Peyer's patch (tissue), 4 donors: ENCODE measurements at places on chromosomes 5 and 9. TPM values are rescaled to one million over a fixed set of nuclear protein-coding genes. Genes with fewer than 3 reads are reported as not detected.

GRCh38 chr9:34125681-34126206 is 754 bp downstream of the DCAF12 start:
- no peak for DNase-seq

- DNase-seq: no peak
These were observed 435.3 kb downstream of the CYLC2 start for GRCh38 chr9:103430469-103430868.

DNA sequence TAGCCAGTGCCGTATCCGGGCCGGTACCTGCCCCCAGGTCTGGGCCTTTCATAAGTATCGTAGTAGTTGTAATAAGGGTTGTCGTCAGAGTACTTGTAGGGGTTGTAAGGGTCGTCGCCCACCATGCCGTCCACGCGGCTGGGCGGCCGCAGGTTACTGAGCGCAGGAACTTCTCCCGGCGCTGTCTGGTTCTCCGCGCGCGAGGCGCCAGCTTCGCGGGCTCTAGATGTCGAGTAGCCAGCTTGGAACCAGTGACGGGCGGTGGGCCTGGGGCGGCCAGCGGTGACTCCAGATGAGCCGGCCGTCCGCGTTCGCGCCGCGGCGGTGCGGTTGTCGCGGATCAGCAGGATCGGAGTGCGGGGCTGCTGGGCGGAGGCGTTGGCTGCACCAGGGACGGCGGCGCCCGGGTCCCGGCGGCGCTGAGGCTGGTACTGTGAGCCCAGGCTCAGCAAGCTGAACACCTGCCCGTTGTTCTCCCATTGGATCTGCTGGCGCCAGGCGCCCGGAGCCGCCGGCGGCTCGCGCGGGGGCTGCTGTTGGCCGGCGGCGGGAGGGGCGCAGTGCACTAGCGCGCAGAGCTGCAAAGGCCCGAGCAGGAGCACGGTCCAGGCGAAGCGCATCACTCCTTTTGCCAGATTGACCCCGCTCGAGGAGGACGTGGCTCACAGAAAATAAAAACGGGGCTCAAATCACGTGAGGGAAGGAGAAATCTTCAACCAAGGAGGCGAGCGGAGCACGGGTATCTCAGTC is 518 bp downstream of the LOX start:
- no peak for DNase-seq

- DNase-seq: no peak
These were observed 83.3 kb downstream of the SUSD1 start for GRCh38 chr9:112091810-112092209.

GRCh38 chr9:16281707-16282106 is 588.8 kb downstream of the BNC2 start:
- no peak for DNase-seq

DNA sequence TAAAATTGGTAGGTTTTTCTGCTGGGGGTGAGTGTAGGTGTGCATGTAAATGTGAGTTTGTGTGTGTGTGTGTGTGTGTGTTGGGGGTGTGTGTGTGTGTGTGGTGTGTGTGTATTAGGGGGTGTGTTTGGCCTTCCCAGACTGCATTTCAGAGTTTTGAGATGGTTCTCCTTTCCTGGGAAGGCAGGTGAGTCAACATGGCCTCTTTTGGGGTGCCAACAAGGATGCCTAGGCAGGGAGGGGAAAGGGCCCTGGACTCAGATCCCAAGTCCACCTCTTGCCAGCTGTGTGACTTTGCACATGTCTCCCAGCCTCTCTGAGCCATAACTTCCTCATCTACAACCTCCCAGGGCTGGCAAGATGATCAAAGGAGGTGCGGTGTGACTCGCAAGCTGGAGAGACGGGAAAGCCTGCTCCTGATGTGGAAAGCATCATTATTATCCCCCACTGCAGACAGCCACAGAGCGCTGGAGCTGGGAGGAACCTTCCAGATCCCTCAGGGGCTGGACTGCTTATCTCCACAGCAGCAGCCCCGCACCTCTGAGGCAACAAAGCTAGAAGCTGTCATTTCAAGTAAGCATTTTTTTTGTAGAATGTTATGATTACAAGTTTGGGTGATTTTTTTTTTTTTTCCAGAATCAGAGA is 63.5 kb upstream of the TBC1D2 start:
- no peak for DNase-seq

- no peak for DNase-seq
These were observed 1.6 kb upstream of the CCDC69 start for GRCh38 chr5:151225475-151225874.

DNA sequence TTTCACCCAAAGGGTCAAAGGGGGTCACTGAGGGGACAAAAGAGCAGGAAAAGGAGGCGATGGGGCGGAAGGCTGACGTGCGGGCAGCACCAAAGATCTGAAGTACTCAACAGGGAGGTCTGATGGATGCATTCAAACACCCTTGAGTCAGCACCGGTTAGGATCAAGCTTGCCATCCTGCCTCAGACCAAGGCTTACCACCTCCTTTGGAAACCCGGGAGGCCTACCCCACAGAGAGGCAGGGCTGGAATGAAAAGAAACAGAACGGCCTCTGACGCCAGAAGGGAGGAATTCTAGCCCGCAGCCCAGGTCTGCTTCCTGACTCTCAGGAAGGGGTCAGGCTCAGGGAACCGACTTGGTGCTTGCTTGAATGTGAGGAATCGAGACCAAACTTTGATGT is 125.6 kb downstream of the PAPPA start:
- DNase-seq: no peak

DNA sequence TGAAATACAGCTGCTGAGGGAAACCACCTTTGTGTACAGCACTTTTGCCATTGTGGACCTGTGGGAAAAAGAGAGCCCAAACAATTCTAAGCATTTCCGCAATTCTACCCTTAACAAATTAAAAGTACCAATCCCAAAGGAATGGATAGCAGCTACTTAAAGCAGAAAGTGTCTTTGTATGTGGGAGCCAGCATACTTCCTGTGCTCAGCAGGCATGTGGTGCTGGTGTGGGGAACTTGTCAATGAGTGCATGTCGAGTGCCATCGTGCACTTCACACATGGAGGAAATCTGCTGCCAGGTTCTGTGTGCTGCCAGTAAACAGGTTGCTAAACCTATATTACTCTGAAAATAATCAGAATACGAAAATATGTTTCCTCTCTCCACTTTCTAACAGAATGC is 399.0 kb downstream of the LRRC70 start:
- DNase-seq: no peak

DNA sequence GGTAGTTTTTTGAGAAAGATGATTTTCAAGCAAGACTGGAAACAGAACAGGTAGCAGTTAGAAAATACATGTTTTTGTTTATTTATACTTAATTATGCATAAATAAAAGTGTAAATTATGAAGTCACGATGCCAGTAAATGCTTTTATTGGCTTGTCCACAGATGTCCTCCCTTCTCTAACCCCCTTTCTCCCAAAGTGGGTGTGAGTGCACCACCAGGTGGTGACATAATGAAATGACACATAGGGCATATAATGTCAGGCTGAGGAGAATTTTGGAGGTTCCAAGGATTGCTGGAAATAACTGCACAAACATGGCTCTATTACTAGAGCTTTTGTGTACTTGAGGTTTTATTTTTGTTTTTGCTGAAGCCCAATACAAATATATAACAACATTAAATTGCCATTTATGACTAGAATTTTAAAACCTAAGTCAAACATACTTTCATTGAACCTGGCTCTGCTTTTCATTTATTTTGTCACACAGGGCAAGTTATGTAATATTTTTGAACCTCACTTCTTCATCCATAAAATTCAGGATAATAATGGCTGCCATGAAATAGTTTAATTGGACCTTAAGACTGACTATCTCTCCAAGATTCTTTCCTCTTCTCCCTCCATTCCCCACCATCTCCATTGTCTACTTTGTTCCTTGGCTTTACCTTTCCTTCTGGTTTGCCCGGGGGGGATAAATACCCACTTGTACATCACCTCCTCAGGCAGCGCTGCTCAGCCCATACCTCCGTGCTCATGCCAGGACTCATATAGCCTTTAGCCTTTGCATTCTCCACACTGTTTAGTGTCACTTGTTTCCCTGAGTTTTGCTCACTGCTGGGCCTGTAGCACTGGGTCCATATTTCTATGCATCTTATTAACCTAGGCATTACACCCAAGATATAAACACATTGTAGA is 168.8 kb downstream of the PDE4D start:
- DNase-seq: peak; percentile 64

GRCh38 chr5:69497006-69497520 is 4.5 kb downstream of the OCLN start:
- DNase-seq: no peak

DNA sequence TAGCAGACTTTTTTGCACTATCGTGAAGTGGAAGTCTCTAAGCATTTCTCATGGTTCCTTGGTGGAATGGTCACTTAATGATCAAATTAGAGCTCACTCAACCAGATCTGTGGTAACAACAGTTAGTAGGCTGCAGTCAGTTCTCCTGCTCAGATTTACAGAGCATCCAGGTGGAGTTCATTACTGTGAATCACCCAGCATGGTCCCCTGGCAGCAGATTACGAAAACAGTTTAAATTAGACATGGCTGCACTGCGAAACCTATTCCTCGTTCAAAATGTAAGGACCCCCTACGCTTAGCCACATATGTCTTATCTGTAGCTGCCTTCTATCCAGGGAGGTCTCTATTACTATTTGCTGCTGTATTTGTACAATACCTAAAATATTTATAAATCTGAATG is 823.6 kb upstream of the ARRDC3 start:
- no peak for DNase-seq

DNA sequence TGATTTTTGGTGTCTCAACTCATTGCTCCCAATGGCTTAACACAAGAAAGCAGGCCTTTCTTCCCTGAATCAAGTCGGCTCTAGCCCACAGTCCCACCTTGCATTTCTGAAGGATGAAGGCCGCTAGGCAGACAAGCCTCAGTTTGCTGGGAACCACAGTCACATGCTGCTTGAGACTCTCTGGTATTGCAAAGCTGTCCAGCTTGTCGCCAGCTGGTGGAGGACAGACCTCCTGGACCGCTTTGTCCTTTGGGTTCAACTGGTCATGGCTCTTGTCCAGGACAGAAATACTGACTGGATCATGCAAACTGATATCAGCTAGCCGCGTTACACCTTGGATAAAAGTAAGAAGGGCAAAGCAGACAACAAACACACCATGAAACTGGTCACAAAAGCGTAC is 23.1 kb downstream of the DDX31 start:
- no peak for DNase-seq

DNA sequence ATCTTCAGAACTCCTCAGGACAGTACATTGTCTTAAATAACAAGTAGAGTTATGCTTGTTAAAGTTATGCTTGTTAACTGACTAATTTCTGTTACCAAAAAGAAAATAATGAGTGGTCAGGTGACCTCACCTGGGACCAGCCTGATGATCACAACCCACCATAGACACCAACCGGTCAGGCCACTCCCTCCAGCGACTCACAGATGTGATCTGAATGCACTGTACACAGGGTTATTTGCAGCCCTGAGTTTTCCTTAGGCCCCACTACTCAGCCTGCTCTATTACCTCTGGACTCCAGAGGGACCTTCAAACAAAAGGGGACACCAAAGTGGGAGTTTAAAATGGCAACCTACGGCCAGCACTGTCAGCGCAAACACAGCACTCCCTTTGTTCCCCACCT is 55.3 kb downstream of the ARSB start:
- no peak for DNase-seq

GRCh38 chr9:87670572-87671264 is 55.2 kb upstream of the CTSL start:
- no peak for DNase-seq

DNA sequence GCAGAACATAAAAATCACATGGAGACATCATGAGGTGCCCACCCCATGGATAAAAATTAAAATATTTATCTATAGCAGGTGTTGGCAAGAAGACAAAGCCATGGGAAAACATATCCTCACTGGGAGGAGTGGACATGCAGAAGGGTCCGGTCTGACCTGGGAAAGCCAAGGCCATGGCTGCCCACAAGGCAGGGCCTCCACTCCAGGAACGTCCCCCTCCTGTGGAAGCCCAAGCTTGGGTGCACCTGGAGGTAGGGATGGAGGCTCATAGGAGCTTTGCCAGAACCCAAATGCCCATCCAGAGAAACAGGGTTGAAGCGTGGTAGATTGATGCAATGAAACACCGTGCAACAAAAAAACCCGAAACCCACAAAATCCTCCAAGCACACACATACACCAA is 81.4 kb upstream of the COL5A1 start:
- DNase-seq: peak; percentile 14

- DNase-seq: no peak
These were observed 234.4 kb downstream of the ARHGAP26 start for GRCh38 chr5:143004361-143005145.

DNA sequence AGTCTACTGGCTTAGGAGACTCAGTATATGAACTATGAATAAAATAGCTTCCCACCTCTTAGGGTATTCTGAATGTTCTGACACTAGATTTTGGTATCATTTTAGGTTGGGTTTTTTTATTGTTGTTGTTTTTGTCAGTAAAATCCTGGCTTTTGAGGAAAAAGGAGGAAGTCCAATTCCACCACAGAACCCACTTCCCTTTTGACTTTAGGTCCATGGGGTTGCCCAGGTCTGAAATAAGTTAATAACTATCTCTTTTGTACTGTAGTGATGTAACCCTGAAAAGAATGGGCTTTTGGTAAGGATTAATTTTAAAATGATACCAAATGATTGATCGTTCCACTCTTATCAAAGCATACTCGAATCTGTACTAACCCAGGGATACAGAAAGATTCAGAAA is 29.1 kb upstream of the IL12B start:
- no peak for DNase-seq

GRCh38 chr5:1443171-1443570 is 2.1 kb downstream of the SLC6A3 start:
- DNase-seq: no peak

DNA sequence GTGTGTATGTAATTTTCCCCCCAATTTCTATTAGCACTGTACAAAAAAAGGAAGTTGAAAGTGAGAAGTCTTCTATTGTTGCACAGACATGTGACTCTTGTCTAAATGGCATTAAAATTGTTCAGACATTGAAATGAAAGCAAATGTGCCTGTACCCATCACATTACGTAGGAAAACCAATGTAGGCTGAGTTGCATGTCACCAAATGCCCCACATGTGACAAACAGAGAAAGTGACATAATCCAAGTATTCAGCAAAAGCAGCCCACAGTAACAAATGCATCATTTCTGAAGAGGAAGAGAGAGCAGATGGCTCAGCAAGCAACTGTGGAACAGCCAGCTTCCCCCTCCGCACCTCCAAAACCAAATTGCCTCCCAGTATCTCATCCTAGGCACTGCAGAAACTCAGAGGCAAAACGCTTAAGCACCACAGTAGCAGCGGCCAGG is 161.5 kb upstream of the NR4A3 start:
- peak; percentile 46 for DNase-seq

- DNase-seq: peak; percentile 49
These were observed 27.8 kb upstream of the TNFSF8 start for GRCh38 chr9:114958021-114958843.

SMAD5 gene
- total RNA-seq: 25.5 TPM

C9orf50 gene
- not detected for total RNA-seq

ZNF883 gene
- not detected for total RNA-seq

AGXT2 gene
- 11.2 TPM for total RNA-seq

AHRR gene
- 3.1 TPM for total RNA-seq

PIP5KL1 gene
- total RNA-seq: 2.5 TPM

LMBRD2 gene
- 55.3 TPM for total RNA-seq

CNTNAP3 gene
- 2.5 TPM for total RNA-seq

GRXCR2 gene
- not detected for total RNA-seq

ARL10 gene
- 3.3 TPM for total RNA-seq

RNF183 gene
- not detected for total RNA-seq
